HCT116 (cell line): ENCODE measurements at places on chromosomes 1 and 21. TPM values are rescaled to one million over a fixed set of nuclear protein-coding genes. Genes with fewer than 3 reads are reported as not detected.
A peak's percentile ranks its signal among the peaks of the same experiment; 100 is the strongest.

DNA sequence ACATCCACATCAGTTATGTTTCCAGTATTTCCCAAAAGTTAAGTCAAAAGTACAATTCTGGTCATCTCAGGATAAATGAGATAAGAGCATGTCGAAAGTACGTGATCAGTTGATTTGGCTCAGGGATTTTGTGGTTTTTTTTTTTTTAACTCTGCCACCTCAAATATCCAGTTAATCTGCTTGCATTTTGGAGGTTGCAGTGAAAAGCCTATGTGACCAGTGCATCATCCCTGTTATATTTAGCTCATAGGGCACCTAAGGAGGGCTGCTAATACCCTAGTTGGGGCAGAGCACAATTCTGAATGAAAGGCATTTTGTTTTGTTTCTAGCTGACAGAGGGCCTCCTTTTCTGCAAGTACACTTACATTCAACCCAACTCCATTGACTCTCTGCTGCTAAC lies 31.7 kb upstream of the RGS16 start:
- H3K4me1 ChIP-seq = peaks cover 4% of the 10 kb centered on the region
- no peak overlapping the region for H3K27ac ChIP-seq
- DNase-seq = no peak
- H3K27me3 ChIP-seq = no peaks in the 10 kb centered on the region
- H3K4me3 ChIP-seq = no peak overlapping the region

GRCh38 chr1:47106792-47107191 lies 30.4 kb upstream of the CYP4A22 start:
- DNase-seq = no peak
- H3K27ac ChIP-seq = no peak overlapping the region
- H3K36me3 ChIP-seq = no peaks in the 10 kb centered on the region
- H3K4me3 ChIP-seq = no peak overlapping the region
- no peaks in the 10 kb centered on the region for H3K27me3 ChIP-seq

DNA sequence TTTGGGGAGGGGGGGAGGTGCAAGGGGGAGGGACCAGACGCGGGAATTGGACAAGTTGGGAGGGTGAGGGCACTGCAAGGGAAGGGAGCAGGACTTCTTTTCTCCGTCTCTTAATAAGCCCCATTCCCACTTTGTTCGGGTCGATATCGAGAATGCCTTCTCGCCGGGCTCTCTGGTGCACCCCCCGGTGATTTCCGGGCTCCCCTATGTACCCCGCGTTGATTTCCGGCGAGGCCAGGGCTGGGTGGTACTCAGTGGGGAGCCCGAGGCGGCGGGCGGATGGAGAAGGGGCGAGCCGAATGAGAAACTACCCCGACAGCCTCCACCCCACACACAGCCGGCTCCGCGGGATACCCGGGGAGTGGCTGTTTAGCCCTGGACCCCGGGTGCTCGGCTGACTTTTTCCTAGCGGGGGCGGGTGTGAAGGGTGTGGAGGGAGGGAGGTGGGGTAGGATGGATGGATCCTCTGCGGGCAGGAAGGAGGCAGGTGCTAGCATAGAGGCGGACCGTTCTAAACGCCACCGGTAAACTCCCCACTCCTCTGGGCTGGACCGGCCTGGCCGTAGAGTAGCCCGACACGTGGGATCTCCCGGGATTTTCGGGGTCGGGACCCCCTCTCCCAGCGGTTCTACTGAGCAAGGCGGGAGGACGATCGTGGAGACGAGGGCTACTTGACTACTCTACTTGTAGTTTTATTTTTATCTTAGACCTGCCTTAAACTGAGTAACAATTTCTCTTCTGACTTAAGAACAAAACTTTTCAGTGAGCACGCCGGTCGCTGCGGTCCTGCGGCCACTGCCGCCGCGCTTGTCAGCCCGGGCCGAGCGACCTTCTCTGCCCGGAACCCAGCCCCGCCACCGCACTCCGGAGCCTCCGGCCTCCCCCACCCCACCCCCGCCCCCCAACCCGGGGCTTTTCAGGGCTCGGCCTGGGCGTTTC lies 1.0 kb downstream of the RNF220 start:
- H3K4me1 ChIP-seq = 0 out of 2 replicates have a peak, but pooled peaks cover 4% of the 10 kb centered on the region
- no peaks in the 10 kb centered on the region for H3K36me3 ChIP-seq
- peak overlapping the region; percentile 64 for H3K4me3 ChIP-seq

DNA sequence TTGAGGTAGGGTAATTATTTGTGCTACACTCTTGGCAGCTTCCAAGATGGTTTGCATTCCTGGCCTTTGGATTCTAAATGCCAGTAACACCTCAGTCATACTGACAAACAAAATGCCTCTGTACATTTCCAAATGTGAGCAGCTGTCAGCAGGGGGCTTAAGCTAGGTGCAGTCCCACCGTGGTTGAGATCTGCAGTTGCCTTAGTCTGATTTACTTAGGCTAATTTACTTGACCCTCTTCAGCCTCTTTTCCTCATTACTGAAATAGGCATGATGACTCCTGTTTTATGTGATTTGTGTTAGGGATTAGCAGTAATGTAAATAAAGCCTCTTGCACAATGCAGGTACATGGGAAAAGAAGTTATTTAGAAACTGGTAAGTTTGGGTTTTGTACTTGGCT lies 13.5 kb upstream of the SPATA1 start:
- peaks cover 74% of the 10 kb centered on the region for H3K36me3 ChIP-seq
- DNase-seq = no peak
- H3K27ac ChIP-seq = no peak overlapping the region
- no peaks in the 10 kb centered on the region for H3K27me3 ChIP-seq

- H3K4me1 ChIP-seq = no peaks in the 10 kb centered on the region
- H3K27ac ChIP-seq = no peak overlapping the region
- H3K36me3 ChIP-seq = no peaks in the 10 kb centered on the region
- peak; percentile 16 for DNase-seq
- H3K4me3 ChIP-seq = no peak overlapping the region
- H3K27me3 ChIP-seq = no peaks in the 10 kb centered on the region
These were observed 251.9 kb downstream of the DPYD start for GRCh38 chr1:97668945-97669344.

DNA sequence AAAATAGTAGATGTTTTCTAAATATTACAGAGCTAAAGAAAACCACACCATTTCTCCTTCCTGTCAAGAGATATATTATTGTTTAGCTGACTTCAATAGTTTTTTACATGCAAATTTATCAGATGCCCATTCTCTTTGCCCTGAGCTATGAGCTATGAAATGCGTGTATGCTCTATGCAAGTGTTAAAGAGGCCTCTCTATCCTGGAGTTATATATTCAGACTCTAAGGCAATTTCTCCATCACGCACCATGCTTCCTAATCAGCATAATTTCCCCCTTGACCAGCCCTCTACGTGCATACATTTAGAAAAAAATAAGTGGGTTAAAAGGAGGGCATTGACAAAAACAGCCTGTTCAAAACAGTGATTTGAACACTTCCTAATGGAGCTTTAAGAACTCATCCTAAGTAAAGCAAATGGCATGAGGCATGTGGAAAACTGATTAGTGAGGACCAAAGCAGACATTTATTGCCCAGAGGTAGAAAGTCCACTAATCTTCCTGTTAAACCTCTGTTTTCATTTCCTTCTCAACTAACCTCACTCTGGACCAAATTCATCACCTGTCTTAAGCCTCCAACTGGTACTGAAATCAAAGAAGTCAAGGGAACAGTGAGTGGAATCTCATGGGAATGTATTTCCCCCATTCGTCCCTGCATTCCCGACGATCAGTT lies 565.8 kb upstream of the PKN2 start:
- no peak overlapping the region for H3K27ac ChIP-seq
- no peaks in the 10 kb centered on the region for H3K4me1 ChIP-seq
- no peaks in the 10 kb centered on the region for H3K36me3 ChIP-seq
- H3K27me3 ChIP-seq = no peaks in the 10 kb centered on the region
- no peak overlapping the region for H3K4me3 ChIP-seq
- DNase-seq = no peak

Gene GSTM5
- total RNA-seq = not detected

Gene LYST
- total RNA-seq = 6.6 TPM

Gene ZFP69
- not detected for total RNA-seq
